ENCODE measurements at places on chromosomes 1 and 21. TPM values are rescaled to one million over a fixed set of nuclear protein-coding genes. Genes with fewer than 3 reads are reported as not detected.
A peak's percentile ranks its signal among the peaks of the same experiment; 100 is the strongest.

The TEDDM1 gene
- total RNA-seq: not detected

DNA sequence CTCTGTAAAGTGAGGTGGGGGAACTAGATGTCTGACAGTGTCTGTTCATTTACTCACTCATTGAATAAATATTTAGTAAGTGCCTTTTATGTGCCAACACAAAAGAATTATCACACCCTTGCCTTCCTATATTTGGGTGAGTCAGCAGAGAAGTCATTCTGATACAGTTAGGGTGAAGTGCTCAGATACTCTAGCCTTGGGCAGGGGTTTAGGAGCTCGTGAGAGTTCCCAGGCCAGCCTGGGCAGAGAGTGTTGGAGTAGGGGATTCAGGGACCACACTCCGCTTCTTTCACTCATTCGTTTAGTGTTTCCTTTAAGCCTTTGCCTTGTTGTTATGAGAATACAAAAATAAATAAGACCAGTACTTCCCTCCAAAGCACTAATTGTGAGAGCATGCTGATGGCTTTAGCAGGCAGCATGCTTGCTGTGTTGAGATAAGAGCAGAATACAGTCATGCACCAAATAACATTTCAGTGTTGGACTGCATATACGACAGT lies 83.9 kb downstream of the DYRK1A start:
- DNase-seq: peak; percentile 40

DNA sequence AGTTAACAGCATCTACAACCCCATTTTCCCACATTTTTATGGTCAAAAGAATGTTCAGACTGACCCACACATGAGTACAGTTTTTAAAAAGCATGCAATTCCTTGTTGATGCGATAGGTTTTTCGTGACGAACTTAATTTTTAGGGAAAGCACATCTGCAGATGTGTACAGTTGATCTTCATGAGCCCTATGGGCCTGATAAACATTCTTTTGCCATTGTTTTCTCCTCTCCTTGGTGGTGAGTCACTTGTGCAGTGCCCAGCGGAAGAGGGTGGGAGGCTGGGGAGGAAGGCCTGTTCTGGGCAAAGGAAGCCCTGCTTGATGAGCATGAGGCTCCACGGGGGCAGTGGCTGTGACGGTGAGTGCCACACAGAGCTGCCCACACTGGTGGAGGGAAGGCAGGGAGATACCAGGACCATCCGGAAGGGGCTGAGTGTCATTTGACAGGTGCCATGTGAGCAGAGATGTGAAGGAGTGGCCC lies 5.3 kb downstream of the ARF1 start:
- DNase-seq: peak; percentile 93

- DNase-seq: no peak
These were observed 355.2 kb downstream of the SMYD3 start for GRCh38 chr1:246151796-246152434.

DNA sequence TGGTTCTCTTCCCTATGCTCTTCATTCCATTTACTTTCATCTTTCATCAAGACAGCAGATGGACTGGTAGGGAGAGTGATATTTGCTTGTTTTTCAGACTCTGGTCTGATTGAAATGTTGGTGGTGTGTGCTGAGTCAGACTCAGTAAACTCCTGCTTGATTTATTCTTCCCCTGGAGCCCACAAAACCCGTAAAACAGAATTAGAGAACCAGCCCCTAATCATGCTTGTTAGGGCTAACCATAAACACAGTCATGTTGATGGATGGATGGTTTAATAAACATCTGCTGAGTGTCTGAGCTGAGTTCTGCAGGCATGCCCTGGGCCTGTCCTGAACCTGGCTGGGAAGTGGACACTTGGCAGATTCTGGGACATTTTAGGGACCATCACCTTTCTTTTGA lies 24.8 kb downstream of the NOS1AP start:
- DNase-seq: no peak

DNA sequence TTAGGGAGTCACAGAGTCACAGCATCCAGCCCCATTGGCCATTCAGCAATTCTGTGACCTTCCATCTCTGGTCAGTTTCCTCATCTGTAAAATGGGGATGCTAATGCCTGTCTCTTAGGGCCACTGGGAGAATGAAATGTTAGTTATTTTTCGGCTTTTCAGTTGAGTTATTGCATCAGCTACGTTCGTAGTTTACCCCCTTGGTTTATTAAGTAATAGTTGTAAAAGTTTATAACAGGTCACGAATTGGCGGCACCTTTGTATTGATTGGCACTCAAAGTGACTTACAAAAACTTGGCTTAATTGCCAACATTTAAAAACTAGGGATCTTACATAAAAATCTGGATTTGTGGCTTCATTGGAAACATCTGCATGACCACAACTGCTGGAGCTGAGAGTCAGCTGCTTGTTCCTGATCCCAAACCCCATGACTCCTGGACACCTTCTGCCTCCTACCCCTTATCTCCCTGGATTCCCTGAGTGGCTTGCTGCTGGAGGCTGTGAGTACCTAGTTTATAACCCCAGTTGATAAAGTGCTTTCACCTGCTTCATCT lies 23.0 kb upstream of the SLC1A7 start:
- peak; percentile 87 for DNase-seq

GRCh38 chr1:20430355-20431175 lies 55.4 kb downstream of the CAMK2N1 start:
- DNase-seq: peak; percentile 34

The CD48 gene
- not detected for total RNA-seq
